A172 (cell line): ENCODE measurements at places on chromosomes 7 and 10. TPM values are rescaled to one million over a fixed set of nuclear protein-coding genes. Genes with fewer than 3 reads are reported as not detected.

DNA sequence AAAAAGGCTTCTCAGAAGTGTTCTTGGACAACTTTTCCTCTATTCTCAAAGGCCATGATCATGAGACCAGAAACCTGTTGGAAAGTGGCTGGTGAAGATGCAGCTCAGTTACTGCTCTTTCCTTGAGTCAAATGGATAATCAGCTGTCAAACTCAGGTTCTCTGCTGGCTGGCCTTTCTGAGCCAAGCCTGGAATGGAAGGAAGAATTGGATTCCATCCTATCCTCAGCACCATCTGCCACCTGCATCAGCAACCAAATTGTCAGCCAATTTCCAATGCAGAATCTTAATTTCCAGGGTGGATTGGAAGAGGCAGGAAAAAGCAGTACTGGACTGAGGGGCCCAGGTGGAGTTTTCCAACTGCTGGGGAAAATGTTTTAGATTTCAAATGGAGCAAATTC, 631.7 kb downstream of the KCNMA1 start:
- DNase-seq = no peak

- peak; percentile 26 for DNase-seq
These were observed 93.5 kb downstream of the ZNF783 start for GRCh38 chr7:149355390-149356048.

DNA sequence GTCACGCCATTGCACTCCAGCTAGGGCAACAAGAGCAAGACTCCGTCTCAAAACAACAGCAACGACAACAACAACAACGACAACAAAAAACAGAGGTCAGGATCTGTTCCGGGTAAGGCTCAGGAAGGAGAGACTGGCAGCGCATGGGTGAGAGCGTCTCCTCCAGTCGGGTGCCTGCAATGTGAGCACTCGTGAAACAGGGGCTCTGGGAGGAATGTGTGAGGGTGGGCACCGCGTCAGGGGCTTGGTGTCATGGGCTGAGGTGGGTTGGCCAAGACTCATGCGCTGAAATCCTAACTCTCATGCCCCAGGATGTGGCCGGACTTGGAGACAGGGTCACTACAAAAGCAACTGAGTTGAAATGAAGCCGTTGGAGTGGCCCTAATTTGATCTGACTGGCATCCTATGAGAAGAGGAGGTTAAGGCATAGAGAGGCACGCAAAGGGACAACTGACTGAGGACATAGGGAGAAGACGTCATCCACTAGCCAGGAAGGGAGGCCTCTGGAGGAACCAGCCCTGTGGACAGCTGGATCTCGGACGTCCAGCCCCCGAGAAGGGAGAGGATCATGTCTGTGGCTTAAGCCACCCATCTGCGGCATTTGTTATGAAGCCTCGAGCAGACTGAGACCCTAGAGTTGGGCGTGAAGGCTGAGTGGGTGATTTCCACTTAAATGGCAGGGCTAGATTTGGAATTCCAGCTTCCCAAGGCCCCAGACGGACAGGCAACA, 241.5 kb upstream of the PITRM1 start:
- DNase-seq = no peak

DNA sequence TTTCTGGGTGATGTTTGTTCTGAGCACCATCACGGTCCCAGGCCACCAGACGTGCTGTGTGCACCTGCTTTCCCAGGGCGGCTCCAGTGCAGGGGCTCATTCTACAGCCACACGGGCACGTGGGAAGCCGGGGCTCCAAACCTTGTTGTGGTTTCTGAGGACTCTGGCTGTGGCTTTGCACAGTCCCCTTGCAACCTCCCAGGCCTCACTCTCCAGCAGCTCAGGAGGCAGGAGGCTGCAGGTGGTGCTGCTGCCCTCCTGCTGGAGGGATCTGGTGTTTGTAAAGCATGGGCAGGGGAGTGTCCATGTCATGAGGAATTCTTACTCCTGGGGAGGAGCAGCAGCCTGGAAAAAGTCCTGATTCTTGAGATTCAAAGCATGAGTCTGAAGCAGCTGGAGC, 54.3 kb downstream of the INSYN2A start:
- no peak for DNase-seq

DNA sequence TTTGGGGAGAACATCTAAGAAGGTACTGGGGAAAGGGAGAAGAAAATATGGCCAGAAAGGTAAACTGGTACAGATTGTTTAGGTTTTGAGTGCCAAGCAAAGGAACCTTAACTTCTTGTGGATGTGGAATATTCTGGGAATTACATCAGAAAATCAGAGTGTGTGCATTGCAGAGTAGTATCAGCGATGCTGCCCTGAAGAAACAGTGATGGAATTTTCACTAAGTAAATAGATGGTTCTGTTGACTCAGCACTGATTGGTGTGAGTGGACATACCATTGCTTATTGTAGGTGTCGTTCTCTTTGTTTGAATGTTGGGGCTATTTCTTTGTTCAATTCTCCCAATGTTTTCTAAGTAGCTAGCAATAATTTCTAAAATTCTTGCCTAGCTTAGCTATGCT, 24.4 kb upstream of the AKR1B1 start:
- DNase-seq = no peak

- DNase-seq = peak; percentile 19
These were observed 302.5 kb upstream of the GALNT17 start for GRCh38 chr7:70829221-70830059.

- no peak for DNase-seq
These were observed 340.2 kb downstream of the SUGCT start for GRCh38 chr7:40474790-40475680.

DNA sequence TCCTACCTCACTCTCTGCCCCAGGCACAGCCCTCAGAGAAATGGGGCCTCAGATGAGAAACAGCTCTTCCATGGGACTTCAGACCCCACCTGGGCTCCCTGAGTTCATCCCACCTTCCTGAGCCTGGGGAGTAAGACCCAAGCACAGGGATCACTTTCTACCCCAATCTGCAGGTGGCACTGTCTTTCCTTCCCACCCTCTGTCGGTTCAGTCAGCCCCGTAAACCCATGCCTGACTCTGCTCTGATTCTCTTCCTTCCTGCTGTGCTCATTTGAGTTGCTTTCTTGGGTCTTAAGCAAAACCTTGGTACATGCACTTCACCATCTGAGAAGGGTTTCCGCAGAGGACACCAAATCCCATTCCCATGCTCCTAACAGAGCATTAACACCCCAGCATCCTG, 306.4 kb upstream of the CDC14C start:
- no peak for DNase-seq

GRCh38 chr7:4261601-4261960, 420.5 kb upstream of the FOXK1 start:
- no peak for DNase-seq

DNA sequence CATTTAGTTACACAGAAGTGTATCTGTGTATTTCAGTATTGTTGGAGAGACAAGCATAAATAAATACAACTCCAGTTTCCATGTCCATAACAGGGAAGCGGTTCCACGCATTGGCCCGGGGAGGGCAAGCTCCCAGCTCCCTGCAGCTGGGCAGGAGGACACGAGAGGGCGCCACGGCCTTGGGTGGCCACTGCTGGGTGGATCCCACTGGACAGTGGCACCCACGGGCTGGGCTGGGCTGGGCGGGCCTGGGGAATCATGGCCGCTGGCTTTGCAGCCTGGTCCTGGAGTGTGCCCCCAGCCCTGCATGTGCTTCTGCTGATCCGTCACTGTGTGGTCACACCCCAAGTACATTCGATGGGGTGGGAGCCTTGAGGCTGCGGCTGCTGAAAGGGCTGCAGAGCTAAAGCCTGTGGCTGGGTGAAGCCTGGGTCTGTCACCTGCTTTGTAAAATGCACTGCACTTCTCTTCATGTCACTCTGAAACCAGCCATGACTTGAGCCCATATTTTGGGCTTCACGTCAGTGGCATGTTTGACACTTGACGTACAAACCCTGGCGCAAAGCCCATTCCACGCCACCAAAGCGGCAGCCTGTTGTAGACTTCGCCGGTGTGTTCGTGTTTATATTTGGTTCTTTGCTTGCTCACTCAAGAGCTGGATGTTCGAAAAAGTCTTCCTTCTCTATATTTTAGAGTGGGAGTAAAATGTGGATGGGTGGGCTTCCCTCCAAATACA, 27.5 kb downstream of the LRRC27 start:
- no peak for DNase-seq

- no peak for DNase-seq
These were observed 37.7 kb downstream of the RBAK start for GRCh38 chr7:5083311-5083711.

- peak; percentile 31 for DNase-seq
These were observed 44.4 kb upstream of the LOXL4 start for GRCh38 chr10:98312349-98312748.

- no peak for DNase-seq
These were observed 20.0 kb downstream of the COPG2 start for GRCh38 chr7:130648580-130648979.

DNA sequence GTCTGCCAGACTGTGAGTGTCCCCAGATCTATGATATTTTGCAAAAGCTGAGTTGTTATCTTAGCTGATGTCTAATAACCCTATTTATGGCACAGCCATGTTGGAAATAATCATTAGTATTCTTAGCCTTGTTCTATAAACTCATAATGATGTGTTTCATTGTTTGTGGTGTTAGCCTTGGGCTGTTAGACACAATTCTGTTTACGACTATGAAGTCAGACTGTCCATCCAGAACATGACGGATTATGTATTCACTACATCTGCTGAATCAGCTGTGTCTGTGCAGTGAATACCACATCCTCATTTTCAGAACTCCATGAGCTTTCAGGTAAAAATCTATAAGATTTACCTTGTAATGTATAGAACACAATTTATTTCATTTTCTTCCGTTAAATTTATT, 577.1 kb downstream of the NRG3 start:
- no peak for DNase-seq

DNA sequence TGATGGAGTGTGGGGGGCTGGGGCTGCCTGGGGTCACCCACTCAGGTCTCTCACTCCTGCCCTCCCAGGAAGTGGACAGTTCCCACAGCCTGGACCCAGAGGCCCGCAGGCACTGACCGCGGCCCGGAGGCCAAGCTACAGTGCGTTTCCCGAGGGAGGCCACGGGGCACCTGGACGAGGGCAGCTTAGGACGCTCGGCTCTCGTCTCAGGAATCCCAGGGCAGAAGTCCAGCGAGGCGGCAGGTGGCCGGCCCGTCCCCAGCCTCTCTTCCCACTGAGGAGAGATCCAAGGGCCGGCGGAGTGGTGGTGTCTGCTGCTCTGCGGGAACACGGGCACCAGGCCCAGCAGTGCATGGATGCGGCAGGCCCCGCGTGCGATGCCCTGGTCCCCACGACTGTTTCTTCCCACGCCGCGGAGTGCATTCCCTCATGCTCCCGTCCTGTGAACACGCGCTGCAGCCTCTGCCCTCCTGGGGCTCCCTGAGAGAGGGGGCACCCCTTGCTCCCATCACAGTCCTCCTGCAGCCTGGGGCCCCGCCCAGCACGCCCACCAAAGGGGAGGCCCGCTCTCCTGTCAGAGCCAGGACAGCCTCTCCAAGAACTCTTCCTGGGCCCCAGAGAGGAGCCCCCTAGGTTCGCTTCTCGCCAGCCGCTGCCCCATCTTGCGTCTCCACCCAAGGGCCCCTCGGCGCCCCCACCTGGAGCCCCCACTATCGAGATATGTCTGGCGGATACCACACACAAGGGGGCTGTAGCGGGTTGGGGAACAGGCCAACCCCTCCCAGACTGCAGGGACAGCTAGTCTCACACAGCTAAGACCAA, 24.3 kb upstream of the GPR146 start:
- no peak for DNase-seq

GRCh38 chr10:111113961-111114757, 37.3 kb downstream of the ADRA2A start:
- peak; percentile 82 for DNase-seq

- DNase-seq = peak; percentile 91
These were observed 207.6 kb upstream of the PLXNA4 start for GRCh38 chr7:132783824-132784223.

DNA sequence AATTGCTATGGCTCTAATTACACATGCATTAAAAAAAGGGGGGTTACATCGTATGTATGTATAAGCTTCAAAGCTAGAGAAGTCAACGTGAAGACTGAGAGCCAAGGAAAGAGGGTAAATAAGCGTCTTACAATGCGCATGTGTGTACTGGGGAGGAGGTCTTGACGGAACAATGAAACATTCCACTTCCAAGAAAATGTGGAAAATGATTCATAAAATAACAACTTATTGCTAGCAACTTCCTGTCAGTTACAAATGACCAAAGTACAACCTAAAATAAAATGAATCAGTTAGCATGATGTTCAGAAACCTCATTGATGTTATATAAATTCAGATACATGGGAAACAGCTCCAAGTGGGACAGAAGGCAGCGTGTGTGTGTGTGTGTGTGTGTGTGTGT, 104.1 kb upstream of the RHEB start:
- DNase-seq = peak; percentile 46

GRCh38 chr7:45420843-45421495, 153.2 kb upstream of the ADCY1 start:
- no peak for DNase-seq

- no peak for DNase-seq
These were observed 29.5 kb upstream of the PRKCQ start for GRCh38 chr10:6609625-6610024.

The PTPRN2 gene
- total RNA-seq = 2.2 and 4.4 TPM in 2 replicates

The GJD4 gene
- not detected in 2 replicates for total RNA-seq

The ADAP1 gene
- 33.3 and 46.8 TPM in 2 replicates for total RNA-seq

The ZNF804B gene
- total RNA-seq = not detected in 2 replicates

The C10orf53 gene
- total RNA-seq = not detected in 2 replicates

The LIPK gene
- total RNA-seq = not detected in 2 replicates

The PFKP gene
- 233 and 244 TPM in 2 replicates for total RNA-seq

The MACC1 gene
- 0.05 TPM in 1 of 2 replicates, not detected in the other for total RNA-seq

The MXI1 gene
- 2.6 and 5.4 TPM in 2 replicates for total RNA-seq

The RNF32 gene
- not detected in 2 replicates for total RNA-seq

The SUN3 gene
- 4.5 and 7.9 TPM in 2 replicates for total RNA-seq

The GOLGA7B gene
- 1.2 and 1.9 TPM in 2 replicates for total RNA-seq
